ENCODE measurements at places on chromosomes 3 and 15. TPM values are rescaled to one million over a fixed set of nuclear protein-coding genes. Genes with fewer than 3 reads are reported as not detected.

The VGLL3 gene
- 3.7 TPM for total RNA-seq

The CHRNA5 gene
- total RNA-seq = 19.1 TPM

The CLPX gene
- total RNA-seq = 63.5 TPM

The SLC38A3 gene
- 0.36 TPM for total RNA-seq

The SLC51A gene
- not detected for total RNA-seq

The ARID3B gene
- total RNA-seq = 4.1 TPM

The CP gene
- total RNA-seq = under 0.01 TPM

The SPSB4 gene
- under 0.01 TPM for total RNA-seq

The ATP13A4 gene
- not detected for total RNA-seq

The RETNLB gene
- not detected for total RNA-seq

The IL20RB gene
- 0.40 TPM for total RNA-seq

The CCDC9B gene
- total RNA-seq = 32.7 TPM

The TERC gene
- total RNA-seq = 117 TPM

The RGMA gene
- total RNA-seq = not detected

The PLCH1 gene
- 0.27 TPM for total RNA-seq

The ITGB5 gene
- total RNA-seq = 149 TPM

The SENP8 gene
- 1.9 TPM for total RNA-seq

The ADGRG7 gene
- total RNA-seq = not detected

The MUSTN1 gene
- total RNA-seq = not detected

The C3orf33 gene
- 2.4 TPM for total RNA-seq

The SLC28A1 gene
- total RNA-seq = not detected

The CCR8 gene
- total RNA-seq = not detected
